ENCODE measurements at places on chromosomes 2 and 18.

- no peak for DNase-seq
These were observed 53.2 kb upstream of the CNGA3 start for GRCh38 chr2:98293030-98293429.

DNA sequence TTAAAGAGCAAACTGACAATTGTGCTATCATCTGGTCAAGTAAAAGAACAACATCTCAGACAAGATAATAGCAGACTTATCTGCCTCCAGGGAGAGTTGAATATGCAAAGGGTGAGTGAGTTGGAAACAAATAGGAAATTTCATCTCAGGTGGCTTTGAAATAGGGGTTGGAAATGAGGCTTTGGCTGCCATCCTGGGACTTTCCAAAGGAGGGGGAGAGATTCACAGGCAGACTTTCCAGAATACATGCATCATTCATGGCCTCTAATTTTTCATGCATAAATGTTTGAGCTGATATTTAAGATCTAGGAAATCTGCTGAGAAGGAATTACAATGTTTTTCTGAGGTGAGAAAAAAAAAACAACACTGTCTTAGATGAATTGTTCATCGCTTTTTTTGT lies 300.5 kb downstream of the ALK start:
- DNase-seq = no peak

- no peak for DNase-seq
These were observed 53.9 kb downstream of the WDSUB1 start for GRCh38 chr2:159232456-159233170.

DNA sequence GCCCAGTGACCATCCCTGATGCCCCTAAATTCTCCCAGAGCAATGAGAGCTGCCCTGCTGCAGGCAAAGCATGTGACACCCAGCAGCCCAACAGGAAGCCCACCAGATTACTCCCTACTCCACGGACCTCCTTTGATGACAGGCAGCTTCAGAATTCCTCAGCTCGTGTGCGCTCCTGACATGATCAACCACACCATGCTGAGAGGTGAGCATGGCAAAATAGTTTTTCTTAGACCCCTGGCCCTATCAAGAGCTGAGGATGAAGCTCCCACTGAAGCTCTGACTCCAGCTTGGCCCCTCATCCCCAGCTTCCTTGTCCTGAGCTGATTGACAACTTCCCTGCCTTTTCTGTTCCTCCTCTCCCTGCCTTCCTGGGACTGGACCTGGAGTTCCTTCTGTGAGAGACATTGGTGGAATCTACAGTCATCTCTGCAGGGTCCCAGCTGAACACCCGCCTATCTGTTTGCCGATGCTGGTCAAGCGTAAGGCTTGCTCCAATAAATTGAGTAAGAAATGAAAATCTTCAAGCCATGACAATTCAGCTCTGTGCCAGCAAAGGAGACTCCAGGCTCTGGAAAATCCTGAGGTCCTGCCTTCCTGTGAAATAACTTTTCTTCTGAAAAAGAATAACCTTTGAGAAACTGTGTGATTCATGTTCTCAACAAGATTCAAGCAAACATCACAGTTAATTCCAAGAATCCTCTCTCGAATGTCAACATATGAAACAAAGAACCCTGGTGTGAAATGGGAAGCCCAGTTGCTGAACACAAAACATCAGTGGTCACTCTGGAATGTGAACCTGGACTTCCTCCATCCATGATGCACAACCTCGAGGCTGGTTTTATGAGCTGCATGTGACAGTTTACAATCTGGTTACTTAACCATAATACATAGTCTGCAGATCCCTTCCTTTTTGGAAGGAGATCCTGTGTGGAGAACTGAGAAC lies 201.1 kb downstream of the SPP2 start:
- no peak for DNase-seq

DNA sequence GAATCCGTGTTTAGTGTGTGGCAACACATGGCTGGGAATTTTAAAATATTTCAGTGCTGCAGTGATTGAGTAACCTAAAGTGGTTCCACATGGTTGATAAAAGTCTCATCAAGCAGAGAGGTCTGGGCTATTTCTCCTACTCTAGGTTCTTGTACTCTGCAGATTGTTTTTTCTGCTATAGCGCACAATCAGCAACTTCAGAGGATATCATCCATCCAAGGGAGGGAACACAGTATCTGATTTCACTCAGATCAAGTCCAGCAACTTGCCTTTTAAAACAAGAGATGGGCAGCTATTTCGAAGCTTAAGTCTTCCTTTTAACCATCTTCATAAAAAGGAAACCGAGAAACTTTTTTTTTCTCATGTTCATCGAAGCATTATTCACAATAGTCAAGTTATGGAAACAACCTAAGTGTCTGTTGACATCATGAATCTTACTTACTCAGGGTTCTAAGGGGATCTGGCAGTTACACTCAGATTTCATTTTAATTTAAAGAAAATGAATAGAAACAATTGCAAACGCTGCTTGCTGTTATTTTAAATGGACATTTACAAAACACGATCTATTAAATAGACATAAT lies 172.7 kb upstream of the TRIB2 start:
- no peak for DNase-seq

DNA sequence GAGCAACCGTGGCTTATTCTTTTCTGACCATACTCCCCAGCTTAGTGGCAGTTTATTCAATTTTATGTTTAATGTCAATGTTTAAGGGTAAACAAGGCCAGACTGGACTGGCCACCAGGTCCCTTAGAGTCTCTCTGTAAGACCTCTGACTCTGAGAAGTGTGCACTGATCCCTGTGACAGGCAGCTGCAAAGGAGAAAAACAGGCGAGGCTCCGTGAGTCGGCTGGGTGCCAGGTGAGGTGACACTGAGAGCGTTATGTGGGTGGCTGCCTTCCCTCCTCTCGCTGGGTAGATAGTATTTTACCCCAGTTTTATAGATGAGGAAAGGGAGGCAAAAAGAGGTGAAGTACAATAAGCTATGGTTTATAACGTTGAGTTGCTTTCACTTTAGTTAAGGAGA lies 139.4 kb upstream of the HDAC4 start:
- no peak for DNase-seq

- DNase-seq = no peak
These were observed 78.9 kb downstream of the EHD3 start for GRCh38 chr2:31312898-31313297.

GRCh38 chr18:10140461-10141282 lies 226.9 kb downstream of the VAPA start:
- DNase-seq = no peak

DNA sequence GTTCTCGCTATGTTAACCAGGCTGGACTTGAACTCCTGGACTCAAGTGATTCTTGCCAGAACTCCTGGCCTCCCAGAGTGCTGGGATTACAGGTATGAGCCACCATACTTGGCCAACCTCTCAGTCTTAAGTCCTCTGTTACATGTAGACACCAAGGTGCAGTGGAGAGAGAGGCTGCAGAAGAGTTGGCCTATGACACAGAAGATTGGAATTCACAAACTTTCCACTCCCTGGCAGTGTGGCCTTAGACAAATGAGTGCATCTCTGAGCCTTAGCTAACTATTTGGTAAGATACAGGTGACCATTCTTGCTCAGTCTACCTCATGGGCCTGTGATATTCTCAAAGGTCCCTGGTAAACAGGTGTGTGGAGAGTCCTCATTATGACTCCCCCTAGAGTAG lies 159.7 kb downstream of the MYCN start:
- DNase-seq = no peak

DNA sequence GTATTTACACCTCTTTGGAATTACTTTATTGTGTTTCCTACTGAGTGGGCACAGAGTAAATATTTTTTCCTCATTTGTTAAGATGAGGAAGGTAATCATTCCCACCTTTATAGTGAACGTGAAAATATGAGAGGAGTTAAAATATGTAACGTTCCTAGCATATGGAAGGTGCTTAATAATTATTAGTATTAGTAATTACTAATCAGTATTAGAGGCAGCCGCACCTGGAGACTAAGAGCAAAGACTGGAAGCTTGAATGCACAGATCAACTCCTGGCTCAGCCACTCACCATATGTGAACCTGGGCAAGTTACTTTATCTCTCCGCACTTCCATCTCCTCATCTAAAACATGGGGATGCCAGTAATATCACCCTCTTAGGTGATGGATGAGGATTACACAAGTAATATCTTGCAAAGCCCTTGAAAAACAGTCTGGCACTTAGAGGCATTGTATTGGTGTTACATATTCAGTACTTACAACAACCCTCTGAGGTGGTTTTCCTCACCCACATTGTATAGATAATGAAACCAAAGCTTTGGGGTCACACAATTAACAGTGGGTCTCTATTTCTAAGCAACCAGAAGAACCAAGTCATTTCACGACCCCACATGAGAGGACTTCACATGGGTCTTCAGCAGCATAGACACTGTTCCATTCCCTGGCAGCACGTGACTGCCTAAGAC lies 100.3 kb upstream of the KCTD1 start:
- no peak for DNase-seq

DNA sequence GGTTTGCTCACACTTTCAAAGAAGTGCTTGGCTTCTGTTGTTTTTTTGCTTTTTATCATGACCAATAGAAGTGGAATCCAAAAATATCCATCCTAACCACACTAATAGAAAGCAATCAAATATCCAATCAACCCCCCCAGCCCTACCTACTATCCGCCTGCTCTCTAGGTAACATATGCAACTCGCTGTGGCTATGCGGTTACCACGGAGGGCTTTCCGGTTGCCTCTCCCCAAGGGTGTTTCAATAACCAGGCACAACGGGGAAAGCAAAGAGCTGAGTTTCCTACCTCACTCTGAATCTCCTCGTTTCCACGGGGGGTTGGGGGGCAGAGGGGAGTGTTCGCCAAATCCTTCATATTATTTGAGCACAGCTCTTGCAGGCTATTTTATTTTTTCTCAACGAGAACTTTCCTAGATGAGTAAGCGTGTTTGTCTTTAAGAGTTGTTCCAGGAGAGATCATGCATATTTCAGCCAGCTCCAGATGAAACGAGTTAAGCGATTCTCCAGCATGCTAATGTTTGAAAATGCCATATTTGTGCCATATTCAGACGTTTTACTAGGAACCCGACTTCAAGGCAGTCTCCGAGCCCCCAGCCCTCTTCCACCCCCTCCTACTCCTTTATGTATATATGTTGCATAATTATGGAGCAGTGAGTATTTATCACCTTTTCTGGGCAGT lies 30.3 kb downstream of the PAX3 start:
- DNase-seq = no peak

- no peak for DNase-seq
These were observed 543.2 kb upstream of the LRRTM4 start for GRCh38 chr2:78065366-78065765.

DNA sequence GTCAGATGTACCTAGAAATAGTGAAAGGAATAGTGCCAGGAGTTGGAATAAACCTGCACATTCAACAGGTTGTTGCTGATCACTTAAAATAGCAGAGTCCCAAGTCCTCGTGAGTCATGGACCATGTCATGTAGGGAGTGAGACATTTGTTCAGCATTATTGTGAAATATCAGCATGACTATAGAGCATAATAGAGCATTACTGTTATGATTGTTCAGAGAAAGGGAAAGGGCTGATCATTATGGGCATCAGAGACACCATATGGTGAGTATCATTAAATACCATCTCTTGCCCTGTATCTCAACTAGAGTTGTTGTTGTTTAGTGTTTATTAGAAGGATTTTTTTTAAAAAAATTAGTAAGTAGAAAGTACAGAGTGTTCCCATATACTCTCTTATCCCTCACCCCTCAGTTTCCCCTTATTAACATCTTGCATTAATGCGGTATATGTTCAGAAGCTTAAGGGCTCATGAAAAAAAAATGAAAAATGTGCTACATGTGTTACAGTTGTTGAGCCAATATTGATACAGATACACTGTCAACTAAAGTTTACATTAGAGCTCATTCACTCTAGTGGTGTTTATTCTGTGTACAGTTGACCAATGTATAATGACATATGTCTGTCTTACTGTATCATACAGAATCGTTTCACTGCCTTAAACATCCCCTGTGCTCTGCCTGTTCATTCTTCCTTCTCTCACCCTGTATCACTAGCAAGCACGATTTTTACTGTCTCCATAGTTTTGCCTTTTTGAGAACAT lies 5.7 kb downstream of the ELAC1 start:
- no peak for DNase-seq

GRCh38 chr2:224429441-224429810 lies 27.5 kb upstream of the FAM124B start:
- DNase-seq = no peak

GRCh38 chr2:176405477-176405876 lies 136.2 kb downstream of the MTX2 start:
- peak; percentile 2 for DNase-seq

- no peak for DNase-seq
These were observed 90.8 kb downstream of the FAM124B start for GRCh38 chr2:224310943-224311625.

GRCh38 chr2:70475266-70475665 lies 78.4 kb downstream of the TGFA start:
- no peak for DNase-seq

GRCh38 chr2:235066895-235067294 lies 115.1 kb downstream of the SH3BP4 start:
- no peak for DNase-seq

GRCh38 chr2:224175538-224175937 lies 136.5 kb upstream of the SERPINE2 start:
- DNase-seq = no peak

DNA sequence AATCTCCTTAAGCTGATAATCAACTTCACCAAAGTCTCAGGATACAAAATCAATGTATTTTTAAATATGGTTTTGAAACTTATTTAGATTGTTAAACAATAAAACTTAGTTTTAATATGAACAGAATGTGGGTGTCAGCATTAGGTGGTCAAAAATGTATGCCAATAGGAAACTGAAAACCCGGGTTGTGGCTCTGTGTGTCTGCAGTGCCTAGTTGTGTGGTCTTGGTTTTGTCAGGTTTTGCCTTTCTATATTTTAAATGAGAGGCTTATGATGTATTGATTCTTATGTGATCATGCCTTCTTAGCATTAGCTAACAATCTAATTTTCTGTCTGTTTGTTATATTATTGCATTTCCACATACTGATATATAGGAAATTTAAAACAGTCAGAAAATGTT lies 227.8 kb downstream of the ZNF407 start:
- DNase-seq = no peak

DNA sequence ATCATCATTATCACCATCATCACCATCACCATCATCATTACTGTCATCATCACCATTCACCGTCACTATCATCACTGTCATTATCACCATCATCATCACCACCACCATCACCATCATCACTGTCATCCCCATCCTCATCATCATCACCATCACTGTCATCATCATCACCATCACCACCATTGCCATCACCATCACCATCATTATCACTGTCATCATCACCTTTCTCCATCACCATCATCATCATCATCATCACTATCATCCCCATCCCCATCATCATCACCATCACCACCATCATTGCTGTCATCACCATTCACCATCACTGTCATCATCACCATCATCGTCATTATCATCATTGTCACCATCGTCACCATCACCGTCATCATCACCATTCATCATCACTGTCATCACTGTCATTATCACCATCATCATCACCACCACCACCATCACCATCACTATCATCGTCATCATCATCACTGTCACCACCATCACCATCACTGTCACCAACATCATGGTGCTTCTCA lies 9.8 kb downstream of the HPCAL1 start:
- no peak for DNase-seq
